ENCODE measurements at places on chromosomes 3 and 15. TPM values are rescaled to one million over a fixed set of nuclear protein-coding genes. Genes with fewer than 3 reads are reported as not detected.

DNA sequence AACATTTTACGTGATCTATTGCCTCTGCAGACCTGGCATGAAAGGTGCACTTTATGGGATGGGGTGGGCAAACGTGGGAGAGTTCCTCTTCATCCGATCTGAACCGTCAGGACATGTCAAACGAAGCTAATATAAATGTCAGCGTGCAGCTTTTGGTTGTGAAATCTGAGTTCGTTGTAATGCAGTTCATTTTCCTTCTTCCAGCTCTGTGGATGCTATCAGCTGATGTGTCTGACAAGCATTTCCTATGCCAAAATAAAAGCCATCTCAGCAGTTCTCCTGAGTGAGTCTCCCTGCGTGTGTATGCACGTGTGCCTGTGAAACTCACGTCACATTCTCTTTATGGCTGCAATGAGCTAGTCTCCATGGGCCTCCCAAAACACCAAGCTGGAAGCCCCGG lies 512.3 kb downstream of the MCTP2 start:
- DNase-seq = no peak

DNA sequence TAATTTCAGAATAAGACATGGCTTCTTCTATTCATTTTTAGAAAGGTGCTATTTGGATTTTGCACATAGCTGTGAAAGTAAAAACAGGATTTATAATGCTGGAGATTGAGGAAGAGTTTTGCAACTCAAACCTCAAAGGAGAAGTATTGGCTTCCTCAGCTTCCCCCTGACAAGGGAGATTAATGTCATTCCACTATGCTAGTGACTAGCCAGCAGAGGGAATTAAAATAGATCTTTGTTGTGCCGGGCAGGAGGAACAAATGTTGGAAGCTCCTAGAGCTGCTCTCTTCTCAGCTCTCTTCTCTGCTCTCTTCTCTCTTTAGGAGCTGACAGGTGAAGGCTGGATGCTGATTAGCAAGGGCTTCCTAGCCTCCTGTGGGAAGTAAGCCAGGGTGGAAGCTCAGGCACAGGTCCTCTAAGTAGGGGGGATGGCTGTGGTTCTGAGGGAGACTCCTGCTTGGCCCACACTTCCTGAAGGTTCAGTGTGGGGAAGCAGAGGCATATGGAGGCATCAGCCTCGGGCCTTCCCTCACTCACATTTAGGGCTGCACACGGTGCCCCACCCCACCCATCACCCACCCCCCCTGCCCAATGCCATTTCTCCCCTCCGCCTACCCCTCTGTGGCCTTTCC lies 29.6 kb downstream of the CX3CR1 start:
- no peak for DNase-seq

The CCR8 gene
- not detected for total RNA-seq

GRCh38 chr3:115062009-115062408 lies 85.1 kb downstream of the ZBTB20 start:
- no peak for DNase-seq

The ANKUB1 gene
- not detected for total RNA-seq

DNA sequence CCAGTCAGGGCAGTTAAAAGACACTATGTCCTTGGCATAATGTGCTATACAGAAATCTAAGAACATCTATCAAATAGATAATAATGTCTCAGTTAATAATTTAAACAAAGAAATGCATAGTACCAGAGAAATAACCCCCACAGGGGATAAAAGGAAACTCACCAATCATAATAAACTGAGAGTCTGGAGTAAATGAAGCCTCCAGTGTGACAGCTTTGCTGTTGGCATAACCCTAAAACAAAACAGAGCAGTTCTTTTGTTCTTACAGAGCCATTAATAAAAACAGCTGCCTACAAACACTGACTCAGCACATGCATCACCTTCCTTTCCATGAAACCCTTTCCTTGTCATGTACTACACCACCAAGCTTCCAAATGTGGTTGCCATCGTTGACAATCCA lies 13.5 kb downstream of the PPM1M start:
- DNase-seq = no peak
